CD4-positive, alpha-beta T cell (primary cell): ENCODE measurements at places on chromosomes 6 and 20.

DNA sequence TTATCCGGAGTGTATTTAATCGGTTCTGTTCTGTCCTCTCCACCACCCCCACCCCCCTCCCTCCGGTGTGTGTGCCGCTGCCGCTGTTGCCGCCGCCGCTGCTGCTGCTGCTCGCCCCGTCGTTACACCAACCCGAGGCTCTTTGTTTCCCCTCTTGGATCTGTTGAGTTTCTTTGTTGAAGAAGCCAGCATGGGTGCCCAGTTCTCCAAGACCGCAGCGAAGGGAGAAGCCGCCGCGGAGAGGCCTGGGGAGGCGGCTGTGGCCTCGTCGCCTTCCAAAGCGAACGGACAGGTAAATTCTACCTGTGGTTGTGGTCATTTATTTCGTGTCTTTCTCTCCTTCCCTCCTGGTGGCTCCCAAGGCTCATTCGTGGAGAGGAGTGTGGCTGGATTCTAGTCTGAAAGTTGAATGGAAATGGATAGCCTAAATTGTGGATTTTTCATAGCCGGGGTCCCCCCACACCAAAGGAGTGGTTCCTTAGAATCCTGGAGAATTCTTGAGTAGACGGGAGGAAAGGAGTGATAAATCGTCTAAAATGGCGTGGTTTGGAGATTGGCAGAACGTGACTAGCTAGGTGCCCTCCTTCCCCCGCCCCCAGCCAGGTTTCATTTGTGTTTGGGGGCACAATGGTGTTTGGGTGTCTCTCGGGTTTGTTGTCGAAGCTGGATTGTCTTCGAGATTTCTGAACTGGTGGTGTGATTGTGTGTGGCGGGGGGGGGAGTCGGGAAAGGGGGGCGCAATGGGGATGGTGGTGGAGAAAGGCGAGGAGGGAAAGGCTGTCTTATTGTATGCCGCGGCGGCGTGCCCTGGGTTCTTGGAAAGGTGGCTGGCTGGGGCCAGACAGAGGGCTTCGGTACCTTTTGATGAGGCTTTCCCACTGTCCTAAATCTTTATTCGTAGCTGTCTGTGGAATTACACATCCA is 673 bp downstream of the MARCKS start:
- DNase-seq, result no peak

DNA sequence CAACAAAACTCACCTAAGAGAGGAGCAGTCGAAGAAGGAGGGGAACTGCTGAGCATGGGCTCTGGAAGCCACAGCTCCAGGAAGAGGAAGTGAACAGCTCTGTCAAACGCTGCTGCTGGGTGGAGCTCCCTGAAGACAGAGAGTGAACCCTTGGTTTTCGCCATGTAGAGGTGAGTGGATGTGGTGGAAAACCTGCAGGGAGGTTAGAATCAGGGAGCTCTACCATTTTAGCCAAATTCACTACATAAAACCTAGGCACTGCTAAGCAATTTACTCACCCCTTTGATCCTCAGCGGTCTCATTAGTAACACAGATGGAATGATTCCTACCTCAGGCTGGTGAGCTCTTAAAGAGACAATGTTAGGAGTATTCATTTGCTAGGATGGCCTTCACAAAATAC is 19.4 kb upstream of the TFAP2A start:
- no peak for DNase-seq

DNA sequence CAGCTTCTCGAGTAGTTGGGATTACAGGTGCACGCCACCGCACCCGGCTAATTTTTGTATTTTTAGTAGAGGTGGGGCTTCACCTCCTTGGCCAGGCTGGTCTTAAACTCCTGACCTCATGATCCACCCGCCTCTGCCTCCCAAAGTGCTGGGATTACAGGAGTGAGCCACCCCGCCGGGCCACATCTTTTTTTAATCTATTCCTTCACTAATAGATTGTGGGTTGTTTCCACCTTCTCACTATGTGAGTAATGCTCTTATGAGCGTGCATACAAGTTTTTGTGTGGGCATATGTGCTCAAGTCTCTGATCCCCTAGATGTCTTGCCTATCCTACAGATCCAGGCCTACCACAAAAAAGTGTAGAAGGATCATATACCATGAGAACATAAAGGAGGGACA is 30.7 kb downstream of the CARMIL1 start:
- DNase-seq, result no peak

GRCh38 chr20:12130781-12131180 is 213.1 kb downstream of the BTBD3 start:
- DNase-seq, result no peak

DNA sequence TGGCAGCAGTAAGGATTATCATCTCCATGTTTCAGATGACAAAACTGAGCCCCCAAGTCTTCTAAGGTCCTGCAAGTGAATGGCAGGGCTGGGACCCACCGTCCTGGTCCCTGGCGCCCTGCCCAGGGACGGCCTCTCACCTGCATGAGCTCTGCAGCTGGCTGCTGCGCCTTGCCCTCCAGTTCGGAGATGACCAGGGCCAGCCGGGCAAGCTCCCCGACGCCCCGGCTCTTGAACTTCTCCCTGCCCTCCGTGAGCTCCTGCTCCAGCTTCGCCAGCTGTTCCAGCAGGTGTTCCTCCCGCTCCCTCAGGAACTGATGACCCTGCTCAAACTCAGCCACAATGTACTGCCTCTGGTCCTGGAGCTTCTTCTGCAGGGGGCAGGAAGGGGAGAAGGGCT is 16.8 kb downstream of the TRIM26 start:
- DNase-seq, result no peak

DNA sequence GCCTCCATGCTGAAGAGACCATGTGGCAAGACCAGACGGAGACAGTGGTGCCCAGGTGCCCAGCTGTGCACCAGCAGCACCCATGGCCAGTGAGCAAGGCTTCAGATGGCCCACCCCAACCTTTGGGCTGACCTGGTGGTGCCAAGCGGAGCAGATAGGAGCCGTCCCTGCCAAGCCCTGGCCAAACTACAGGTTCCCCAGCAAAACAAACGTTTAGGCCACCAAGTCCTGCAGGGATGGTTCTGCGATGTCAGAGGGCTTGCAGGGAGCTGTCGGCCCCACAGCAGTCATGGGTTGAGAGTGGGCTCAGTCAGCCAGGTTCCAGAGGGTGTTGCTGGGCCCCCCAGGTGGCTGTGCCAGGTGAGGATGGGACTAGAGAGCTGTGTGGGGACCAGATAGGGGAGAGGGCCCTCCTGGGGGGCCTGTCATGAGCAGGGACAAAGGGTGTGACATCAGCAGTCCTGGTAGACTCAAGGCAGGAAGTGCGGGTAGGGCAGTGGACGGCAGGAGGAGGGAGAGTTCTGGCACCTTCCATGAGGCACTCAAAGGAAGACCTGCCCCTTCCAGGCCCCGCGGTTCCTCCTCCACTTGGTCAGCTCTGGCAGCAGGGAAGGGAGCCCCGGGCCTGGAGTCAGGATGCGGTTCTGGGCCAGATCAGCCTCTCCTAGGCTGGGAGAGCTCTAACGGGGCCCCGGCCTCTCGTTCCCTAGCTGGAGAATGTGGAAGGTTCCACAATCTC is 342.4 kb downstream of the ZFAND3 start:
- DNase-seq, result no peak

GRCh38 chr20:17557675-17558006 is 12.2 kb upstream of the DSTN start:
- DNase-seq, result no peak

GRCh38 chr20:63402860-63403220 is 41.7 kb upstream of the CHRNA4 start:
- DNase-seq, result no peak
